Left hindlimb (tissue), 1 donor: ENCODE measurements at places on chromosomes 1 and 21.

DNA sequence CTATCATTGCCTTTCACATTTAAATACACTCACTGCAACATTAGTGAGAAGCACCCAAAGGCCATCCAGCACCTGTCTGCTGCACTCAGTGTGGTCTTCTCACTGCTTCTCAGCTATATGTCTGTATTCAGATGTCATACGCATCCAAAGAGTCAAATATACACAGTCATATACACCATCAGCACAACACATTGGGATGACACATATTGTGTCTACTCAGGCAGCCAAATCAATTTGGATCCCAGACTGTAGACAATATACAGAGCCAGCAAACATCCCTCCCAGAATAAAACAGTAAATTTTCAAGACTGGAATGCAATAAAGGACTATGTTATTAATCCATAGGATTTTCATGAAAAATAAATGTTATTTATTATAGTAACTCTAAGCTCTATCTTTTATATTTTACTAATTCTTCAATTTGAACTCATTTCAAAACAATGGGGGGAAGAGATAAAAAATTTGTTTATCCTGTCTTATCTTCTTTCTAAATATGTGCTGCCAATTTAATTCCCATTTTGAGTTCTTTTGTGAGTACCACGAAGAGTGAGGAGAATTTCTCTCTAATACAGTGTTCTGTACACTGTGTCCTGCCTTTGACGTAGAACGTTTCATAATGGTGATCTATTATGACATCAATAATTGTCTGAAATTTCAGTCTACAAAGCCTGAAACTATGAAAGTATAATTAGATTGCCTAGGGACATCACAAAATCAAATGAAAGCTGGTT lies 602.2 kb upstream of the CXADR start:
- no peak for DNase-seq

GRCh38 chr1:61853583-61853982 lies 111.3 kb downstream of the PATJ start:
- no peak for DNase-seq

DNA sequence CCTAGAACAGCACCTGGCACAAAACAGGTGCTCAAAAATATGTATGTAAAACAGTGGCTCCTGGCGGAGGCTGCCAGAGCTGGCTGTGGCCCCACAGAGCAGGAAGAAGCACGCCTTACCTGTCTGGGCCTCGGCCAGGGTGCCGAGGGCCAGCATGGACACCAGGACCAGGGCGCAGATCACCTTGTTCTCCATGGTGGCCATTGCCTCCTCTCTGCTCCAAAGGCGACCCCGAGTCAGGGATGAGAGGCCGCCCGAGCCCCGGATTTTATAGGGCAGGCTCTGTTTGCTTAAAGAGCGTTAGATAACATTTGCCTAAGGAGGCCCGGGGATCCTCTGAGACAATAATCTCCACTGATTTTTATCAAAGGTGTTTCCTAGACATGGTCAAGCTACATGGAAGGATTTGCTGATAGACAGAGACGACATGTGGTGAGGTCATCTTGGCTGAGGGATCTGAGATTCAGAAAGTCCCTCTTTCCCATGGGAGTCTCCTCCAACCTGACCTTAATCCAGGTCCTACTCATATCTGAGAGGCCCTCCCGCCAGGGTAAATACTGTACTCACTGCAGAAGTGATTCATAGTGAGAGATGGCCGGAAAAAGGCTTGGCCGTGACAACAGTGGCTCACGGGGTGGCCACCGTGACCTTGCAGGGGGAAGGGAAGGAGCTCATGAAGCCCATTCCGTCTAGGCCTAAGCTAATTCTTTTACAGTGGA lies at the start of gene TFF1:
TSS of gene TFF1 (minus strand) at position 244 of the 719 bp plus-strand sequence. CDS start at position 204, 40 bp downstream.
- DNase-seq, result no peak

- DNase-seq, result no peak
Observed at GRCh38 chr1:204523605-204524215, 7.5 kb downstream of the MDM4 start.

- no peak for DNase-seq
Observed at GRCh38 chr1:59317780-59318179, 20.9 kb downstream of the FGGY start.

DNA sequence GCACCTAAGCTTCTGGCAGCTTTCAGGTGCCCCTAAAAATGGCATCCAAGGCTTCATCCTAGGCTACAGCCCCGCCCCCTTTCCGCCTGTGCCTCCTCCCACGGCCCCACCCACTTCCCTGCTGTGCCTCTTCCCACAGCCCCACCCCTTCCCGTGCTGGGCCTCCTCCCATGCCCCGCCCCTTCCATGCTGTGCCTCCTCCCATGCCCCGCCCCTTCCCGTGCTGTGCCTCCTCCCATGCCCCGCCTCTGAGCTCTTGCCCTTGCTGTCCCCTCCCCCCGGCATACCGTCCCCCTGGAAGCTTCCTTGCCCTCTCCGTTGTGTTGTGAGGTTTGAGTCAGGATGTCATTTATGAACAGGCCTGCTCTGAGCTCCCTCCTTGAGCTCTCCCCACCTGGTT lies 228.5 kb upstream of the AJAP1 start:
- DNase-seq, result no peak

- no peak for DNase-seq
Observed at GRCh38 chr1:161989108-161989507, 34.6 kb downstream of the OLFML2B start.

- DNase-seq, result no peak
Observed at GRCh38 chr1:3676581-3677470, 24.5 kb downstream of the TP73 start.

- peak; percentile 99 for DNase-seq
Observed at GRCh38 chr1:175023043-175023921, at the start of gene MRPS14. Gene MRPS14, minus strand, starts transcription at chr1:175023425. Its CDS starts 17 bp downstream, at chr1:175023408.

GRCh38 chr1:206826394-206826793 lies 39.0 kb upstream of the IL20 start:
- no peak for DNase-seq
